ENCODE measurements at places on chromosomes 7 and 10.

- DNase-seq: no peak
Measured at GRCh38 chr10:102096449-102096848, 23.7 kb downstream of the LDB1 start.

DNA sequence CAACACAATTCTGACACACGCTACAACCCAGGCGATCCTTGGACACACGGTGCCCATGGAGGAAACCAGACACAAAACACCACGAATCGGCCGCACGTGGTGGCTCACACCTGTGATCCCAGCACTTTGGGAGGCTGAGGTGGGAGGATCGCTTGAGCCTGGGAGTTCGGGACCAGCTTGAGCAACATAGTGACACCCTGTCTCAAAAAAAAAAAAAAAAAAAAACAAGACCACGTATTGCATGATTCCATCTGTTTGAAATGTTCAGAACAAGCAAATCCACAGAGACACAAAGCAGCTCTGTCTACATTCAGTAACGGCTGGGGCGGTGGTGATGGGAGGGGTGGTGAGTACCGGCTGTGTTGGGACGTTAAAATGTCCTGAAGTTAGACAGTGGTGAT lies 25.2 kb downstream of the ADAP1 start:
- no peak for DNase-seq

- DNase-seq: no peak
Measured at GRCh38 chr10:101223274-101224059, 5.8 kb downstream of the LBX1 start.

GRCh38 chr7:77770316-77770715 lies 27.9 kb downstream of the TMEM60 start:
- no peak for DNase-seq

DNA sequence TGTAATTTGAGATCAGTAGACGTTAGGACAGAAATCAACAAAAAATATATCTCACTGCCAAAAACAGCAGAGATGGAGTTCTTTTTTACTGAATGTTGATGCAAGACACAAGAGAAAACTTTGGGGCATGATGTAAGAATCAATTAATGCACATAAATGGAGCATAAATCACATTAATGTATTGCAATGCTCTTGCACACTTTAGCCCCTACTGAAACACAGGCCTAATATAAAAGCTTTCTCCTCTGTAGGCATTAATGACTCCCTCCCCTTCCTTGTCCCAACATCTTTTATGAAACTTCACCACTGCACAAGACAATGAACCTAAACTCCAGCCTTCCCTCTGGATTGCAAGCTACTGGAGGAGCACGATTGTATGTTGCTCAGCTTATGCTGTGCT lies 58.8 kb downstream of the CACNA2D1 start:
- DNase-seq: no peak

GRCh38 chr7:103569621-103570305 lies 123.8 kb upstream of the SLC26A5 start:
- no peak for DNase-seq

- no peak for DNase-seq
Measured at GRCh38 chr10:11528286-11528685, 83.2 kb downstream of the USP6NL start.

- peak; percentile 70 for DNase-seq
Measured at GRCh38 chr7:73718905-73719805, at the start of gene STX1A. Gene STX1A (minus strand): TSS chr7:73719669. CDS start chr7:73719631, 38 bp downstream.

GRCh38 chr7:113608782-113609181 lies 310.0 kb downstream of the PPP1R3A start:
- peak; percentile 95 for DNase-seq

GRCh38 chr10:31584876-31585275 lies 265.9 kb downstream of the ZEB1 start:
- DNase-seq: no peak

- DNase-seq: peak; percentile 19
Measured at GRCh38 chr7:54778166-54778565, 19.2 kb upstream of the SEC61G start.

- DNase-seq: no peak
Measured at GRCh38 chr10:93707623-93708022, 5.2 kb upstream of the FRA10AC1 start.

DNA sequence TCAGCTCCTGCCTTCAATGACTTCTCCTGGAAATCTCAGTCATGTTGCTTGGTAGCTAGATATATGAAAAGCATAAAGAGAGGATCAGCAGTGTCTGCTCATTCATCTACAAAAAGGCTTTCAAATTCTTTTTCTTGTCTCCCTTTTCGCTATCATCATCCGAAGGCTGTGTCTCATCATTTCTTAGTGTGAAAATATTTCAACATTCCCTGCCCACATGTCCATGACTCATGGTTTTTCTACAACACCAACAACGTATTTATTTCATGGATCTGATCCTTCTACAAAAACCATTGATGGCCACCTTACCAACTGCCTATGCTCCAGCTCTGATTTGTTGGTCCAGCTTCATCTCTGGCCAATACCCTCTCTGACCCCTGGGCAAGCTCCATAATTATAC lies 472.5 kb upstream of the GHITM start:
- no peak for DNase-seq

GRCh38 chr7:116356979-116357378 lies 142.6 kb upstream of the CAV2 start:
- peak; percentile 32 for DNase-seq

GRCh38 chr10:17213646-17214349 lies 12.3 kb upstream of the TRDMT1 start:
- peak; percentile 63 for DNase-seq

DNA sequence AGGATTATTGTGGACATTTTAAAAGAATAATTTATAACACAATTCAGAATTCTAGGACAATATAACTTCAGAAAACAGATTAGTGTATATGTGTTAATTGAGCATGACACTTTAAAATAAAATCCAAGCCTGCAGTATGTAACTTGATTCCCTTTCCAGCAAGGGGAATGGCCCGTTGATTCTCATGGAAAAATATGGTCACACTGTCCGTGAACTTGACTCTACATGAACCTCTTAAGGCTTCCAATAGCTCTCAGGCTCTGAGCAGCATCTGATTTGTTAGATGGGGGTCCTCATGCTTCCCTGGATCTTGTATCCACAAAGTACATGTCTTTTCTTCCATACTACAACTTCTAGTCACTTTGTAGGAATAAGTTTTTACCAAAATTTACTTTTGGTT lies 85.5 kb upstream of the AKR1E2 start:
- DNase-seq: peak; percentile 26

- DNase-seq: peak; percentile 89
Measured at GRCh38 chr10:78458983-78459638, 425.4 kb downstream of the RPS24 start.

GRCh38 chr7:82257118-82257695 lies 186.4 kb downstream of the CACNA2D1 start:
- no peak for DNase-seq

- no peak for DNase-seq
Measured at GRCh38 chr7:32037650-32038198, 32.5 kb downstream of the PDE1C start.

DNA sequence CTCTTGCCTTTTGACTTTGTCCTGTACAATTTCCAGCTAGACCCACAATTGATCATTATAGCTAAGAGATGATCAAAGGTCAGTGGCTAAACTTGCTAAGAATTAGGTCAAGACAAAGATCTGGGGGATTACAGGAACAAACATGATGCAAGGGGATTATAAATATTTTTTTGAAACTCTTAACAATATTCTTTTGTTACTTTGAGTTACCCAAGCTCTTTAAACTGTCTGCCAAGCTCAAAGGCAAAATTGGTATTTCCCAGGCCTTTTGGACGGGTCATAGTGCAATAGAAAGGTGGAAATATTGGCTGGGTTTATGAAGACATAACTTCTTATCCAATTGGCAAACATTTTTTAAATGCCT lies 23.4 kb downstream of the TBXAS1 start:
- DNase-seq: no peak

DNA sequence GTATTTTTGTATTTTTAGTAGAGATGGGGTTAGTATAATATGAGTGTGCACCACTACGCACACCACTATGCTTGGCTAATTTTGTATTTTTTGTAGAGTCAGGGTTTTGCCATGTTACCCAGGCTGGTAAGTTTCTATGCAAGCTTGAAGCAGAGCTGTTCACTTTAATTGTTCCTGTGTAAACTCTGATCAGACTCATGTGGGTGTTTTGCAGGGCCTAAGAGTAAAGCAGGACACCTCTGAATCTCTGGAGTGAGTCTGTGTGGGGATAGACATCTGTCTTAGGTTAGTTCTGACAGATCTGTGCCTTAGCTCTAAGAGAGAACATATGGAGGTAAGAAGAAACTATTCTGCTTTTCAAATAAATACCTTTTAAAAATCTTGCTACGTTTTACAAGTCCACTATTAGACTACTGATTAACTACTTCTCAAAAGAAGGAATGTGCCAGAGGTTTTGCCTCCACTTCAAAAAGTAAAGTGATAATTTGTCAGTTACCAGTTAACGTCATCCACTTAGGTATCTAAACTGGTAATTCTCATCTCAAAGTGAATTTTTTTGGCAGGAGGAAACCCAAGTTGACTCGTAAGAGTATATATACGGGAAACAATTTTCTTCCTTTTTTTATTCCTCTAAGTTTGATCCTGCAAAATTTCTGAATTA lies 1.1 kb downstream of the COL17A1 start:
- no peak for DNase-seq

DNA sequence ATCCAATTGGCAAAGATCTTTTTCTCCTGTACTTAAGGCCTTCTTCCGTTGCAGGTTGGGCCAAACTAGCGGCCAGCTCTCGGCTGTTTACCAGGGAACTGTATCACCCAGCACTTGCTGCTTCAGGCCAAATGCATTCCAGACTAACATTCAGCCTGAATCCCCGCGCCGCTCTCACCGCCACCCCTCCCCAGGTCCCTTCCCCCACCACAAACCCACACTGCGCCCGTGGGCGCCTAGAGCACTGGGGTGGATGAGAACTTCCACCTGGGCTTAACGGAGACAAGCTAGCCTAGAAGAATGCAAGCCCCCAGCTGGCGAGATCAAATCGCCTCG lies 676 bp downstream of the TCAF1 start:
- DNase-seq: no peak

- DNase-seq: no peak
Measured at GRCh38 chr10:8034466-8035005, 20.0 kb upstream of the GATA3 start.

GRCh38 chr10:93580828-93581227 lies 14.4 kb downstream of the FFAR4 start:
- peak; percentile 18 for DNase-seq

GRCh38 chr7:13778967-13779366 lies 210.5 kb downstream of the ETV1 start:
- DNase-seq: peak; percentile 89

- peak; percentile 56 for DNase-seq
Measured at GRCh38 chr7:92634205-92634604, 44.0 kb upstream of the FAM133B start.

DNA sequence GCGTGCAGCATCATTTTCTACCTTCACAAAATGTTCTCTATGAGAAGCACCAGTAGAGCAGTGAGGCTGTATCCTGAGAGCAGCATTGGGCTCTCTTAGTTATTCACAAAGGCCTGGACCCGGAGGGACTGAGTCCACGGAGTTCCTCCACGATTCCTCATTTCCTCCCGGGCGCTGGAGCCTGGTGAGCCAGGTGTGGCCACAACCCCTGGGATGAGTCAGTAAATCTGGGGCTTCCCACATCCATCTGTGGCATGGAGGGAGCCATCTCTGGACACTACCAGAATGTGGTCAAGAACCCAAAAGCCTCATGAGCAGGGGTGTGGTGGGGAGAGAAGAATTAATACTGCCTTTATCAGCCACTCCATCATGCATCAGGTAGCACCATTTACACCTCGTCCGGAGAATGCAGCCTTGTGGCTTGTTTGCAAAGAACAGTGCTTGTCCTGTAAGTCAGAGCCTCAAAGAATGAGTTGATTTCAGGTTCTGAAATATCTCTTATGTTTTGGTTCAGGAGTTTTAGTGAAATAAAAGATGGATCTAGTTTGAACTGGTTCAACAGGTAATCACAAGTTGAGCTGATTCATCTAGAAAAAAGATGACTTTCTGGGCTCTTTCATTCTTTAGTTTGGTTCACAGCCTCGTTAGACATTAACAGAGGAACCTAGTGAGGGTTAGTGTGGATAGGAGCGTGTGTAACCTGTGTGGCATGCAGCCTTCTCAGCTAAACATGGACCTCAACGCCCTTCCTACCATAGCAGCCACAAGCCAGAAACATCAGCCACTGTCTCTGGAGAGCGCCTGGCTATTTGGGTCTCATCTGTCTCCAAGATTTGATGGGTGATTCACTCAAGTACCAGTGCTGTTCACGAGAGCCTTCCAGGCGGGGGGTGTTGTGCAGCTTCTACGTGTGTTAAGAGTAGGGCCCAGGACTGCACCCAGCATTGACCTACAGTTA lies 95.2 kb downstream of the WDR37 start:
- no peak for DNase-seq

GRCh38 chr7:33880787-33881186 lies 24.6 kb upstream of the BMPER start:
- DNase-seq: peak; percentile 36

DNA sequence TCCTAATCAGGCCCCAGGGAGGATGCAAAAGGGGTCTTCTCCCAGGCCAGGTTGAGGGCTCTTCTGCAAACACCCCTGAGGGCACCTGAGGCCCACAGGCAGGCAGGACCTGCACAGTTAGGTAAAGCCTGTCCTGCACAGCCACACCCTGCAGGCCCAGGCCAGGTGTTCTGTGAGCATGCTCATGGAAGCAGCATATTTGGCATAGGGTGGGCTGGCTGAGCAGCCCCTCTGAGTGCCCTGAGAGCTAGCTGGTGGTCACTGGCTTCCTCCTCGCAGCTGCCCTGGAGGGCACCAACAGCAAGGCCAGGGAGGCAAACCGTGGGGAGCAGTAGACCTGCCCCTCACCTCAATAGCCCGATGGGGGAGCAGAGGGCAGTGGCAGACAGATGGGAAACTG lies 3.7 kb upstream of the RET start:
- no peak for DNase-seq

GRCh38 chr7:46654546-46655443 lies 733.7 kb upstream of the IGFBP3 start:
- DNase-seq: peak; percentile 45

- DNase-seq: peak; percentile 93
Measured at GRCh38 chr10:11035301-11035991, 17.8 kb downstream of the CELF2 start.

DNA sequence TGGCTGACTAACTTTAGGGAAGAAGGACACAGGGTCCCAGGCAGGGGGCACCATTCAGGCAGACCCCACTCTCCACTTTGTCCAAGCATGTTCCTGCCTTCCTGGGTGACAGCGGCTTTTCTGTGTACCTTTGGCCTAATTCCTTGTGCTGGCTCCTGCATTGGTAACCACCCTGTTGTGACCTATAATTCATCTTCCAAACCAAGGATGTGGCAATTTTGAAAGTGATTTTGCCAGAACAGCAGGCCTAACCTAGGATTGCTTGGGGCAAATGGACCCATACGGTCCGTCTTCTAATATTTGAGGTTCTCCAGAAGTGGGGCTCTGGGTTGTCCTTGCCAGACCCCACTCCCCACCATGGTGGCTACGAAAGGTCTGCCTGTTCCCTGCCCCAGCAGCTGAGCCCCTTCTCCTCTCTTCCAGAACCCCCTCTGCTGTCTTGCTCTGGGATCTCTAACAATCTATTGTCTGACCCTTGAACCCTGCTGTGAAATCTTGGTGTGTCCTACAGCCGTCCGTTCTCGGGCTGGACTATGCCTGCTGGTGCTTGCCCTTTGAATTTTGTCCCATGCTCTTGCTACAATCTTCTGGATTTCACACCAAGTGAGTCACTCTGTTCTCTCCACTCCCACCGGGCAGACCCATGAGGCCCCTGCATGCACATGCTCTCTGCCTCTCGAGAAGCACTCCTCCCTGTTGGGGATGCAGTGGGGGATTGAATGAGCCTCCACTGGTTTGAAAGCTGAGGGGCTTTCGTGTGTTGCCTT lies 316.0 kb downstream of the CXCL12 start:
- DNase-seq: no peak

Measured in LHCN-M2 (cell line).